ENCODE measurements at places on chromosomes 3 and 15.
A peak's percentile ranks its signal among the peaks of the same experiment; 100 is the strongest.

DNA sequence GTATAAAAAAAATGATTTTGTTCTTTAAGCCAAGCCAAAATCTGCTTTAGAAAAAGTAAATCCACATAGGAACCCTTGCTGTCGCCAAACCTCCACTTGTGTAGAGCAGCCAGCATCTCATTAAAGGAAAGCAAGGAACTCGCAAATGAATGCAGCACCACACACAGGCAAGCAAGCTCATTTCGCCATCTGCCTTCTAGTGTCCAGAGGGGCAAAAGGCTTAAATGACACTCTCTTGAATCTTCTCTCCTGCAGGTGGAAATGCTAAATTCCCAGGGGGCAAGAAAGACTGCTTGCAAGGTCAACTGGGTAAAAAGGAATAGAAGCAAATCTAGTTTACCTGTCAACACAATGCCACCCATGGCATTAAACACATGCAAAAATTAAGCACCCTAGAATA is 2.4 kb downstream of the MB21D2 start:
- DNase-seq: no peak

DNA sequence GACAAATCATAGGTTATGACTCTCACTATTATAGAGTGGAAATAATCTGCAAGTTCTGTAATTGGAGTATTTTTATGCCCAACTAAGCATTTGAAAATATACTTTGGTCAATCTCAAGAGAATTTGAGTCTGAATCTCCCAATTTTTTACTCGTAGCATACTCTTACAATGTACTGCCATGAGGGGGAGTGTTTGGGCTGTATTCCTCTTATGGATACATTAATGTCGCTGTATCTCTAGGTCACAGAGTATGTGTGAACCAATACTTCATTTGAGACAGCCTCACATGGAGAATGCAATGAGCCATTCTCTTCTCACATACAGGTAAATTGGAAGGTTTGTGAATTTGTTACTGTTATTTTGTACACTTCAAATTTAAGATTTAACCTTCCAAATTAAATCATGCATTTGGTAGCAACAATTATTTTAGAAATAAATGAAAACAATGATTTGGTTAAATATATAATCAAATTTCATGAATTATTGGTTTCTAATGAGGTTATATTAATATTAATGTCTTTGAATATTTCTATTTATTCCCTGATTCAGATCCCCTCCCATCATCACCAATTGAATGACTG is 5.5 kb upstream of the CD200 start:
- peak; percentile 65 for DNase-seq

DNA sequence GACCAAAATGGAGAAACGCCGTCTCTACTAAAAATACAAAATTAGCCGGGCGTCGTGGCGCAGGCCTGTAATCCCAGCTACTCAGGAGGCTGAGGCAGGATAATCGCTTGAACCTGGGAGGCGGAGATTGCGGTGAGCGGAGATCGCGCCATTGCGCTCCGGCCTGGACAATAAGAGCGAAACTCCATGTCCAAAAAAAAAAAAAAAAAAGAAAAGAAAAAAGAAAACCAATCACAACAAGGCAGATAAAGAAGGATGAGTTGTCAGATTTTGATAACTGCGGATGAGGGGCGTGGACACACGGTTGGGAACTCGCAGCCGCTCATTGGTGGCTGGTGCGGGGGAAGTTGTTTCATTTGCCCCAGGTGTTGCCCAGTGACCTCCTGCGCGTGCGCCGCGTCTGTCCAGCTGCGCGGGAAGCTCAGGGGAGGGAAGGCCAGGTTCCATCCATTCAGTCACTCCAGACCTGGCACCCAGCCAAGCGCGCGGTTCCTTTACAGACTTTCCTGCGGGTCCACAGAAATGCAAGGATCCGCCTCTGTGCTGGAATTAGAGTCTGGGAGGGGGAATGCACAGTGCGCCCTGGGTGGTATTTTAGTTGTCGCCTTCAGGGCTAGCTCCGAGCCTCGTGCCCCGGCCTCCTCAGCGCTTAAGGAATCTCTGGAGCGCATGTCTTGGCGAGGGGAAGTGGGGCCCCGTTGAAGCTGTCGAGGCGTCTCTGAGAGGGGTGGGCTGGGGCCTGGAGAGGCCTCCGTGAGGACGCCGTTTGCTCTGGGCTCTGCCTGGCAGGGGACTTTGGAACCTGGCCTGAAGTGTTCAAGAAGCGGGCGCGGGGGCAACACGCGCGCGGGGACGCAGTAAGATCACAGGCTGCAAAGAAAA is 708 bp upstream of the GCHFR start:
- no peak for DNase-seq

GRCh38 chr3:42803414-42804105 is 730 bp downstream of the HIGD1A start:
- peak; percentile 15 for DNase-seq

DNA sequence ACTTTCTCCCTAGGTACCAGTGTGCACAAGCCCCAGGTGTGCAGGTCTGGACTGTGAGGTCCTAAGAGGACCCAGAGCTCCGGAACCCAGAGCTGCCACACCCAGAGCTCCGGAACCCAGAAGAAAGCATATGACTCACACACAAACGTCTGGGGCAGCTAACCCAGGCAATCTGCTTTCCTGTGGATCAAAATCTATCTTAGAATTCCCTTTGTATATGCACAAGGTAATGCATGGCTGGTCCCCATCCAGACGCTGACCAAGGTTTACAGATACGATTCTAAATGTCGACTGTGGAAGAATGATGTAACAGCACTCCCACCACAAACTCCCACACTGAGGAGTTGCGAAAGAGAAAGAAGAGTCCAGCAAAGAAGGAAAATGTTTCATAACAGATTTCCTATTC is 15.7 kb downstream of the KCNMB2 start:
- DNase-seq: no peak

GRCh38 chr3:53102601-53103147 is 27.6 kb downstream of the RFT1 start:
- DNase-seq: no peak

All from HTR-8/SVneo (cell line).